Hematopoietic multipotent progenitor cell treated with erythropoietin and hydrocortisone succinate and interleukin-3 and kit ligand, for 4 days (in vitro differentiated cells): ENCODE measurements at places on chromosomes 4 and X.

- no peak for DNase-seq
These were observed 1276.1 kb downstream of the FSTL5 start for GRCh38 chr4:160887668-160888067.

GRCh38 chrX:13498238-13498637 is 71.2 kb upstream of the EGFL6 start:
- DNase-seq, result no peak

- DNase-seq, result no peak
These were observed 344.7 kb downstream of the GALNTL6 start for GRCh38 chr4:172157946-172158345.

DNA sequence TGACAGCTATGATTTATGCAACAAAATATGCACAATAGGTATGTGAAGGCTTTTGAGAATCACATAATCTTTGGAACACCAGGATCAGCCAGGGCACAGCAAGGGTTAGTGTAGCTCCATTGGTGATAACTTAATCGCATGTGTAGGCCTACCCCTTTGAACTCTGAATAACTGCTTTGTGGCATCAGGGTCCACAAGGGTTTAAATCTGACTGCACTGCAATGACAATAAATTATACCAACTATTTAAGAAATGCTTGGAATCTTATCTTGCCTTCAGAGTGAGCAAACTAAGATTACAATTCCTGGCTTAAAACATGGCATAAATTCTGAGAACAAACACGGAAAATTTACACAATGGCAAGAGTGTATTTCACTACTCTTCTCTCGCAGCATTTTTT is 245.8 kb downstream of the FBXO8 start:
- no peak for DNase-seq

- DNase-seq, result no peak
These were observed 46.4 kb upstream of the GATB start for GRCh38 chr4:151807220-151807619.

DNA sequence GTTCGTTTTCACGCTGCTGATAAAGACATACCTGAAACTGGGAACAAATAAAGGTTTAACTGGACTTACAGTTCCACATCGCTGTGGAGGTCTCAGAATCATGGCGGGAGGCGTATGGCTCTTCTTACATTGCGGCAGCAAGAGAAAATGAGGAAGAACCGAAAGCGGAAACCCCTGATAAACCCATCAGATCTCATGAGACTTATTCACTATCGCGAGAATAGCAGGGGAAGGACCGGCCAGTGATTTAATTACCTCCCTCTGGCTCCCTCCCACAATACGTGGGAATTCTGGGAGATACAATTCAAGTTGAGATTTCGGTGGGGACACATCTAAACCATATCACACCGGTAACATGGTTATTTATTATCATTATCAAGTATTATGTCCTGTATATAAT is 2204.5 kb downstream of the ARAP2 start:
- no peak for DNase-seq

- DNase-seq, result no peak
These were observed 455.5 kb downstream of the STIM2 start for GRCh38 chr4:27316176-27316575.
